Activated T-cell treated with anti-CD3 and anti-CD28 coated beads, Interleukin-2, amount 50 U/mL, for 24 hours (primary cell): ENCODE measurements at places on chromosomes 7 and 10.

GRCh38 chr10:4981722-4982471 is 18.7 kb downstream of the AKR1C1 start:
- DNase-seq, result no peak

DNA sequence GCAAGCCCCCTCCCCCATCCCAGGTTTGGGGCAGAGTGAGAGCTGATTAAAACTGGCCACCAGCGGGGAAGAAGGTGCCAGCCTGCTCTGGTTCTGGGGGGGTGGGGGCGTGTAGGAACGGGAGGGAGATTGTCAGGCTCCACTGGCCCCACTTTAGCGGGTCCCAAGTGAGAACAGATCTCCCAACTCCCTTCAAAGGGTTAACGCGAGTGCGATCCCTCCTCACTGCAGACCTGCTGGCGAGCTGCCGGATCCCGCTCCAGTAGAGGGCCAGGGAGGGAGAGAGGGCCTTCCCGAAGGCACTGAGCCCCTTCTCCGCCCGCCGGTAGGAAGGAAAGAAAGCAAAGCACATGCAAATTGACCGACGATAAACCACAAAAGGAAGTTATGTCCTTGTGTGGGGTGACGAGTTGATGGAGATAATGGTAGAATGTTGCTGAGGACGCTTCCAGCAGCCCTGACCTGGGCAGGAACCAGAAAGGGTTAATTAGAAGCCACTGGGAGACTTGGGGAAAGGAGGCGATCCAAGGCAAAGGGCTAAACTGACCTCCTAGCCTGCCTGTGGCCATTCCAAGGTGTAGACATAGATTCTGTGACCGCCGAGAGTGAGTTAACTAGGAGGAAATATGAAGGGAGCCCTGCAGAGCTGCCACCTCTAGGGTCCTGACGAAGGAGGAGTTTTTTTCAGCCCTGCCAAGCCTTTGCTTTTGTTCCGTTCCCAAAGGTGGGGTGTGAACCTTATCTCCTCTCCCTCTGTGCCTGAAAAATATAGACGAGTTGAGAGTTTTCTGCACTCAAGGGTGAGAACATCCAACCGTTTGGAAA is 1.5 kb downstream of the NRG3 start:
- DNase-seq, result no peak

GRCh38 chr7:90816511-90817142 is 220.5 kb downstream of the CDK14 start:
- no peak for DNase-seq

- DNase-seq, result no peak
These were observed 98.2 kb downstream of the TNS3 start for GRCh38 chr7:47483604-47484273.

DNA sequence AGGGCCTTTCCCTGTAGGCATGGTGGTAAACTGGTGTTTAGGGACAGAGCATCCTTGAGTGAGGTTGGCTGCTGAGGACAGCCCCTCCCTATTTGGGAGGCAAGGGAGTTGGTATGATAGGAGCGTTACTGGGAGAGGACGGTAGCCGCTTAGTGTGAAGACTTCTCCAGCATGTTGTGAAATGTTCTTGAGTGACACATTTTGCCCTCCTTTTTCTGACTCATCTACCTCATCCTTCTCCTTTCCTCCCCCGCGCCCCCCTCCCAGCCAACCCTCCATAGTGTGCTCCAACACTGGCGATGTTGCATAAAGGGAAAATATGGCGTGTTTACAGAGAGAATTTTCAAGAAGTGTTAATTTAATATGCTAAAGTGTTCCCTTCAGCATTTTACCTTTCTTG is 645.0 kb upstream of the GALNT17 start:
- no peak for DNase-seq

GRCh38 chr10:113322843-113323242 is 230.0 kb upstream of the HABP2 start:
- no peak for DNase-seq

- no peak for DNase-seq
These were observed 5.8 kb upstream of the FAM3C start for GRCh38 chr7:121401896-121402295.
